M059J (cell line): ENCODE measurements at places on chromosomes 12 and 14. TPM values are rescaled to one million over a fixed set of nuclear protein-coding genes. Genes with fewer than 3 reads are reported as not detected.

PDE3A gene
- 13.5 and 18.9 TPM in 2 replicates for total RNA-seq

ZBTB42 gene
- 3.3 and 4.1 TPM in 2 replicates for total RNA-seq

RAD51AP1 gene
- 63.4 and 66.7 TPM in 2 replicates for total RNA-seq

SYCP3 gene
- total RNA-seq, result 0.76 TPM in 1 of 2 replicates, not detected in the other

ZFP36L1 gene
- total RNA-seq, result 63.5 and 154 TPM in 2 replicates

IGFBP6 gene
- total RNA-seq, result 318 and 394 TPM in 2 replicates

SLC10A1 gene
- not detected in 2 replicates for total RNA-seq

TRIM9 gene
- total RNA-seq, result 1.3 and 2.0 TPM in 2 replicates

NGB gene
- not detected in 2 replicates for total RNA-seq

CYP27B1 gene
- total RNA-seq, result 1.8 and 3.2 TPM in 2 replicates

SRRM4 gene
- not detected in 2 replicates for total RNA-seq

KRT72 gene
- total RNA-seq, result not detected in 2 replicates

GNG2 gene
- total RNA-seq, result 13.9 and 14.7 TPM in 2 replicates

DBX2 gene
- not detected in 2 replicates for total RNA-seq

JPH4 gene
- total RNA-seq, result 0.10 TPM in 1 of 2 replicates, not detected in the other

LRRC10 gene
- total RNA-seq, result not detected in 2 replicates

PTPRO gene
- total RNA-seq, result 0.02 and 0.32 TPM in 2 replicates

SLC7A8 gene
- 3.0 and 4.0 TPM in 2 replicates for total RNA-seq

GPATCH2L gene
- 18.0 and 29.0 TPM in 2 replicates for total RNA-seq
